ENCODE measurements at places on chromosomes 3 and 15.

- no peaks in the 10 kb centered on the region for H3K27me3 ChIP-seq
- no peak for DNase-seq
- H3K36me3 ChIP-seq, result no peaks in the 10 kb centered on the region
- H3K4me3 ChIP-seq, result no peak overlapping the region
- H3K27ac ChIP-seq, result no peak overlapping the region
These were observed 114.5 kb upstream of the PHLDB2 start for GRCh38 chr3:111744611-111745010.

- H3K27ac ChIP-seq, result peak overlapping the region; percentile 65
- peak overlapping the region; percentile 81 for H3K4me3 ChIP-seq
- DNase-seq, result peak; percentile 55
- peaks cover 44% of the 10 kb centered on the region for H3K27me3 ChIP-seq
- peaks cover 37% of the 10 kb centered on the region for H3K4me1 ChIP-seq
These were observed 5.2 kb upstream of the CPLX3 start for GRCh38 chr15:74821091-74821789.

DNA sequence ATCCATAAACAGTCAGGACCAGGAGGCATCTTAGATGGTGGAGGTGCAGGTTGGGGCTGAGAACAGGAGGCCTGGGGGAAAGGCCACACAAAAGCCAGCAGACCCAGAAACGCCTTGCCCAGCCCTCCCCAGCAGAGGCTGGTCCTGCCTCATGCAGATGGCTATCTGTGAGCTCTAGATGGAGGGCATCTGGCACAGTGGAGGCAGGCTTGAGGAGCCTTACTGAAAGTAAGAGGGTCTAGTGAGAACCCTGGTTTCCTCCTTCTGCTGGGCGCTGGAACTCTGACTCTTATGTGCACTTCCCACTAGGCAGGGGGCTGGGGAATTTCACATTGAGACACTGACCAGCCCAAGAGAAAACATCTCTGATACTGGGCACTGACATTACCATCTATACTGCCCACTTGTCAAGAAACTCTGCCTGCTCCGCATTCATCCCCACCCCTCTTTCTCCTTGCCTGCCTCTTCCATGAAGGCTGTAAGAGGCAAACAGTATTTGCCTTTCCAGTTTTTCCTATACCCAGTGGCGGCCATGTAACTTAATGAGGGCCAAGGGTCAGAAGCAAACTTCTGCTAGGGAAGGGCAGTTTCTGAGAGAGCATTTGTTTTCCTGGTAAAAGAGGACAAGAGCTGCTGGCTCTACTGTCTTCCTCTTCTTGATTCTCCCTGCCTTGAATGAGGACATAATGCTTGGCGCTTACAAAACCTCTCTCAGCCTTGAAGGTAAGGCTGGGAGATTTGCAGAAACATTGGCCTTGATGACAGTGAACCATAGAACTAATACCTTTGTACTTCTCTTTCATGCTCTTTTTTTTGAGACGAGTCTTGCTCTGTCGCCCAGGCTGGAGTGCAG lies 4.4 kb upstream of the SCN5A start:
- H3K36me3 ChIP-seq, result no peaks in the 10 kb centered on the region
- H3K4me1 ChIP-seq, result no peaks in the 10 kb centered on the region
- no peak overlapping the region for H3K27ac ChIP-seq
- H3K27me3 ChIP-seq, result peaks cover 42% of the 10 kb centered on the region

- H3K4me1 ChIP-seq, result no peaks in the 10 kb centered on the region
- DNase-seq, result no peak
- no peak overlapping the region for H3K27ac ChIP-seq
- H3K36me3 ChIP-seq, result no peaks in the 10 kb centered on the region
- H3K4me3 ChIP-seq, result peak overlapping the region; percentile 49
These were observed 27.4 kb upstream of the OR5K4 start for GRCh38 chr3:98326105-98326893.

DNA sequence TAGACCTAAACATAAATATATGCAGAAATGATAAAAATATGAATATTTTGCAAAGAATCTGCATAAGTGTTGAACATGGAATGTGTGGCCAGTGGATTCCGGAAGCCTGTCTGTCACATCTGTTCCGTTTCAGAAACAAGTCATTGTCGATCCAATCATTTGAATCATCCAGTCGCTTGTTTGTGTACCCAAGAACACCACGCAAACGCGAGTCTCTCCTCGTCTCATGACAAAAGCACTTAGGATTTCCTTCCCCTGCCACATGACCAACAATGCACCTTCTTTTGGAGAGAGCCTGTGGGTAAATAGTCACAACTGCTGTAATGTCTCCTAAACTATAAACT lies 80.2 kb downstream of the FMN1 start:
- H3K27me3 ChIP-seq, result peaks cover 12% of the 10 kb centered on the region
- H3K4me1 ChIP-seq, result no peaks in the 10 kb centered on the region
- no peak for DNase-seq

DNA sequence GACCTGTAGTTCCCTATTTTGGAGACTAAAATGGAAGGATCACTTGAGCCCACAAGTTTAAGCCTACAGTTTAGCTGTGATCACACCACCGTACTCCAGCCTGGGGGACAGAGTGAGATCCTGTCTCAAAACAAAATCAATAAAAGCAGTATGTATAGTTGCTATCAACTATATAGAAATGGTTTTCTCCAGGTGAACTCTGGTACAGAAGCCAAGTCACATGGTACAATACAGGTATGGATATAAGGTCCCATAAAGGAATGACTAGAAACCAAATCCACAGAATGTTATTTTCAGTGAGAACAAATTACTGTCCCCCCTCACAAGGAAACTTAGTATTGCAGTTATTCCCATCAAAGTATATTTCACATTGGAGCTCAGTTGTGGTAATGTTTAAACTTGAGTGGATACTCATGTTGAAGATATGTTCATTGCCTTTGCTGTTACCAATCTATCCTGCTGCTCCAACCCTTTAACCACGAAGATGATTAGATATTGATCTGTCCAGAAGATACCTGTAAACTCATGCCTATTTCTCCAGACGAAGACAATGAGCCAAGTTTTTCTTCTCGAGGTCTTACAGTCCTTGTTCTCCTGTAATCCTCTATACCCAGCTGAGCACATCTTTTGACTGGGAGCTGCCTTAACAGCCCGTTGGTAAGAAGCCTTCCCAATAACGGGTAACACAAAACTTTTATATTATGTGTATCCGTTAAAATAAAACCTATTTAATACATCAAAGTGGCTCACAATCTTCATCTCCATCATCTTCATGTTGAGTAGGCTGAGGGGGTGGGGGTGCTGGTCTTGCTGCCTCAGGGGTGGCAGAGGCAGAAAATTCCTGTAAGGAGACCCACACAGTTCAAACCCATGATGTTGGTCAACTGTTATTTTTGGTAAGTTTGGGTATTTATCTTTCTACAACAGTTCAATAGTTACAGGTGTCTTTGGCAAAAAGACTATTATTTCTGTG lies 24.6 kb downstream of the TRA2B start:
- H3K27ac ChIP-seq, result no peak overlapping the region
- no peaks in the 10 kb centered on the region for H3K27me3 ChIP-seq

DNA sequence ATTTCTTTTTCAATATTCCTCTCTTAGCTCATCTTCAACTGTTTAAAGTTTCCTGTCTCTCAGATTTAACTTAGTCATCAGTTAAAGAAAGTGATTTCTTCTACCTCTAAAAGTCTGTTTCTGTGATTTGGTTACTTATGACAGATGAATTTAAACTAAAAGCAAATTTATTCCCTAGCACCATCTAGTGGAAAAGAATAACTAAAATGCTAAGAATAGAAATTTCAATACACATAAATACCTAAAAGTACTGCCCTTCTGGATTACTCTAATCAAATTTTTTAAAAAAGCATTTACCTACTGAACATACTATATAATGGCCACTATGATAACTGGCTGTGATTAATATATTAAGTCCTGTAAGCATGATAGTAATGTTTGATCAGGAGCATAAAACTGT lies 14.0 kb upstream of the ZCWPW2 start:
- H3K4me1 ChIP-seq, result no peaks in the 10 kb centered on the region
- DNase-seq, result no peak
- H3K36me3 ChIP-seq, result no peaks in the 10 kb centered on the region
- no peak overlapping the region for H3K4me3 ChIP-seq
- no peak overlapping the region for H3K27ac ChIP-seq

DNA sequence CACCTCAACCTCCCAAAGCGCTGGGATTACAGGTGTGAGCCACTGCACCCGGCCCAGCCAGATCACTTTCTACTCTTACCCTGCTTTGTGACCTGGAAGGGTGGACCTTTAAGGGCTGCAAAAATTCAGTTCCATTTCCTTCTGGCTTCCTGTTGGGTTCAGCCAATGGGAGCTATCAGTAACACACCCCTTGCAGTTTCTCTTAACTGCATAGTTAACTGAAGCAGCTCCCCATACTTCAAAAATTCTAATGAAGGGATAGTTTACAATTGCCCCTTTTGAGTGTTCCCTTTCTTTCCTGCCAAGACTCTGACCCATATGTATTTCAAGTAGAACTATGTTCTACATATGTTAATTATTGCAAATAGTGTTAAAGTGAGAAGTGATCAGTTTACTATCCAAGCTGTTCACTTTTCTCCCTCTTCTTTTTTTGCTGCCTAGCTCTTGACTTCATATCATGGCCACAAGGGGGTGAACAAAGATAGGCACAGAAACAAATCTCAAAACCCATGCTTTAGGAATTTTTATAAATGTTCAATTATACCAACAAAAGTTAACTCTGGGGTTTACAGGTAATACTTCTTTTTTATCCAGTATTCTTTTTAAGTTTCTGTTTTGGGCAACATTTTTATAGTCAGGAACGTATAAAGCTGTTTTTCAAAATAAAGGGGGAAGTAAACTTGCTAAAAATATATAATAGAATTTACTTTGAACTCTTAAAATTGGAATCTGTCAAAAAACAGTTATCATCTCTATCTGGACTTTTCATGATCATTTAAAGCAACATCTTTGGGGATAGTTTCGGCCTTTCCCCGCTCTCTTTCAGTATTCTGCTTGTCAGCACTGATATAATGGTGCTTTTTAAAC lies 8.1 kb downstream of the PGBD4 start:
- no peak for DNase-seq
- no peak overlapping the region for H3K27ac ChIP-seq
- H3K36me3 ChIP-seq, result no peaks in the 10 kb centered on the region
- no peak overlapping the region for H3K4me3 ChIP-seq
- peaks cover 10% of the 10 kb centered on the region for H3K27me3 ChIP-seq
